Activated naive CD4-positive, alpha-beta T cell treated with anti-CD3 and anti-CD28 coated beads, Interleukin-2, amount 10 ng/mL, durations not matched to agents 7 days and 5 days (primary cell): ENCODE measurements at places on chromosomes 12 and 14.

DNA sequence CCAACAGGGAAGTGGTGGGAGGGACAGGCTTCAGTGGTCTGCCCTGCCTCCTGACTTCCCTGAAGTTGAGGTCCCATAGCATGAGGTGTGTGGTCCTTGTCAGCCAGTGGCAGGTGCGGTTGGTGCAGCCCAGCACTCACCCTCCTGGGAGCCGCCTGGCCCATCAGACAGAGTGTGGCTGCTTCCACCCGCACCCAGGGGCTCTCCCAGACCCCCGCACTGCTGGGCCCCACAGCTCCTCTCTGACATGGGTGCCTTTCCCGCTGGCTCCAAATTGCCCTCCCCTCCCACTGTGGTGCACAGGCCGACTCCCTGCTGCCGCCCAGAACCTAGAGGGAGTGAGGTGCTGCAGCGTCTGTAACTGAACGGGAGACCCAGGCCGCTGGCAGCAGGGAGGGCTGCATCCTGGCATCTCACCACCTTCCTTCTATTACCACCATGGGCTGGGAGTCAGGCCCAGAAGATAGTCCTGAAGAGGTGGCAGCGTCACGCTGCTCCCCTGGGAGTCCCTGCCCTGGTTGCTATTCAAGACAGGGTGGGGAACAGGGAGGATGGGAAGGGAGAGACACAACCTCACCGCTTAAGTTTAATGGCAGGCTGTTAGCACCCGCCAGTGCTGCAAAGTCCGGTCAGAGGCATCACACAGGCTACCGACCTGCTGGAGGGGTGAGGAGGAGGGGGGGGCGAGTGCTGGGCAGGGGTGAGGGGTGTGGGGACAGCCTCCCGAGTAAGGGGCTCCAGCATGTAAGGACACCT is 180.6 kb upstream of the PRMT8 start:
- no peak for DNase-seq
- H3K4me1 ChIP-seq = no peaks in the 10 kb centered on the region

DNA sequence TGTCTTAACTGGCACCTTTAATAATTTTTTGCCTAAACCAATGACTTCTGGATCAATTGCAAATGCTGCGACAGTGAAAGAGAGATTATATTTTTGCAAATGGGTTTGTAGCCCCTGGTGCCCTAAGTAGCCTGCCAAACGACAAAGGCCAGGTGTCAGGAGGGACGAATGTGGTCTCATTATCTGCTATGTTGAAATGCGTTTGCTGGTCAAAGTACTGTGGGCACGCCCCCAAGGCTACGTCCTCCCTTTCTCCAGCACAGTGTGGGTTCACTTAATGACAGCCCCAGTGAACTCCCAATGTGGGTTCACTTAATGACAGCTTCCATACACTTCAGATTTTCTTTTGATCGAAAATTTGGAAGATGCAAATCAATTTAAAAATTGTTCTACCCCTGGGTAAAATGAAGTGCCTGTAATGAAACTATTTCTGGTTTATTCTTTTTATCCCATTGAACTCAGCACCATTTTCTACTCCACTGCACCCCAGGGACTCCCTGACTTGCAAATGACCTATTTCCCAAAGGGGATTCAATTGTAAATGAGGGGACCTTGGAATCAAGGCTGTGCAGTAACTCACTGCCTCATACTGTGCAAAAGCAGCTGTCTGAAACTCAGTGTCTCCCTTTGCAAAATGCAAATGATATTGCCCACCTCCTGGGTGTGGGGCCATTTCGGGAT is 1.4 kb downstream of the SERPINA11 start:
- H3K36me3 ChIP-seq = no peaks in the 10 kb centered on the region
- no peak overlapping the region for H3K27ac ChIP-seq
- peaks cover 17% of the 10 kb centered on the region for H3K27me3 ChIP-seq
- no peaks in the 10 kb centered on the region for H3K4me1 ChIP-seq
- no peak for DNase-seq
- H3K4me3 ChIP-seq = no peak overlapping the region

DNA sequence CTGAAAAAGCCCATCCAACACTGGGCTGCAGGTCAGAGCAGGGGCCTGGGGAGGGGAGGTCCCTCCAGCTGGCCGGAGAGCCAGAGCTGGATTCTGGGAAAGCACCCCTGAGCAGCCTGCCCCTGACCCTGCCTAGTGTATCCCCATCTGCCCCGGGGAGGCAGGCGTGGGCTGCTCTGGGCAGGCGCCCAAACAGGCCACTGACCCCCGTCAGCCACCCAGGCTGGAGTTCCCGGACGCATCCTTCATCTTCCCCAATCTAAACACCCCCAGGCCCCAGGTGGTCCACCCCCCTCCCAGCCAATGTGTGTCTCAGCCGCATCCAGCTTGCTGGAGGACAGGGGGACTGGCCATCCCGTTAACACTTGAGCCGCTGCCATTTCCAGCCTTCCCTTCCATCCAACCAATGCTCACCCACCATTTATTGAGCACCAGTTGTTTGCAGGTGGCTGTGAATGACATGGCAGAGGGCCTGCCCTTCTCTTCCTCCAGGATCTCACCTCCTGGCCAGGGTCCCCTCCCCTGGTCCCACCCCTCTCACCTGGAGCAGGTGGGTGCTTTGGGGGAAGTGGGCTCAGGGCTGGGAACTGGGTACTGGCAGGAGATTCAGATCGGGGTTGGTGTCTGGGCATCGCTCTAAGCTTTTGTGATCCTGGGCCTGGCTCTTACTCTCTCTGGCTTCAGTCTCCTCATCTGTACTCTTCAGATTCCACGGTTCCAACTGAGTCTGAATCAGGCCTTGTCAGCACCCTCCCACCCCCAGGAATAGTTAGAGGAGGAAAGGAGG is 743 bp upstream of the DTX1 start:
- H3K4me1 ChIP-seq = peaks cover 4% of the 10 kb centered on the region
- peaks cover 47% of the 10 kb centered on the region for H3K27me3 ChIP-seq
- no peak for DNase-seq

DNA sequence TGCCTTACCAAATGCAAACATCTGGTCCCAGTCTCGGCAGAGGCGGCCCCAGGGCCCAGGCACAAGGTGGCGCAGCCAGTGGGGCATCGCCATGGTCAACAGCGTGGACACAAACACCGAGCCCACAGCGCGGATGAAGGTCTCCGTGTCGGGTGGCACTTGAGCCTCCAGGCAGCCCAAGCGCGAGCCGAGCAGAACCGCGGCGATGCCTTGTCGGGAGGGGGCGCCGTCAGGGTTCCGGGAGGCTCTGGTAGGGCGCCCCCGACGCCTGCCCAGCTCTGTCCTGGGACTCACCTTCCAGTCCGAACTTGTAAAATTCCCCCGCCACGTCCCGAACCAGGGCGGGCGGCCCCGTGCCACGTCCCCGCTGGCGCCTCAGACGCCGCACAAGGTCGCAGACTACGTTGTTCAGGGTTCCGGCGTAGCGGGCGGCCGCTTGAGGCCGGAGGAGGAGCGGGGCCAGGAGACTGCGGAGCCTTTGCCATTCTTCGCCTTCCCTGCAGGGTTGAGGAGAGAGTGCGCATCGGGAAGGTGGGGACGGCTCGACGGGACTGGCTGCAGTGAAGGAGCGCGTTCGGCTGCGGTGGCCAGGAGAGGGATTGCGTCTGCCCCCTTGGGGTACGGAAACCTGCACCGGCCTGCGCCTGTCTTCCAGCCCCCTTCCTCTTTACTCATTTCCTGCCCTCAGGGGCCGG is 1.7 kb downstream of the CYP27B1 start:
- no peak overlapping the region for H3K27ac ChIP-seq
- DNase-seq = peak; percentile 71
- H3K4me1 ChIP-seq = peaks cover 36% of the 10 kb centered on the region
- peaks cover 48% of the 10 kb centered on the region for H3K27me3 ChIP-seq
- H3K4me3 ChIP-seq = peak overlapping the region; percentile 75

- H3K36me3 ChIP-seq = peaks cover 14% of the 10 kb centered on the region
- no peaks in the 10 kb centered on the region for H3K27me3 ChIP-seq
- no peak overlapping the region for H3K27ac ChIP-seq
- no peak for DNase-seq
- H3K4me1 ChIP-seq = no peaks in the 10 kb centered on the region
- no peak overlapping the region for H3K4me3 ChIP-seq
These were observed 1.3 kb downstream of the TAS2R30 start for GRCh38 chr12:11133162-11133561.

- H3K27me3 ChIP-seq = no peaks in the 10 kb centered on the region
- H3K4me3 ChIP-seq = no peak overlapping the region
- peaks cover 15% of the 10 kb centered on the region for H3K36me3 ChIP-seq
- H3K4me1 ChIP-seq = peaks cover 27% of the 10 kb centered on the region
These were observed 14.4 kb upstream of the SPSB2 start for GRCh38 chr12:6887460-6887859.

DNA sequence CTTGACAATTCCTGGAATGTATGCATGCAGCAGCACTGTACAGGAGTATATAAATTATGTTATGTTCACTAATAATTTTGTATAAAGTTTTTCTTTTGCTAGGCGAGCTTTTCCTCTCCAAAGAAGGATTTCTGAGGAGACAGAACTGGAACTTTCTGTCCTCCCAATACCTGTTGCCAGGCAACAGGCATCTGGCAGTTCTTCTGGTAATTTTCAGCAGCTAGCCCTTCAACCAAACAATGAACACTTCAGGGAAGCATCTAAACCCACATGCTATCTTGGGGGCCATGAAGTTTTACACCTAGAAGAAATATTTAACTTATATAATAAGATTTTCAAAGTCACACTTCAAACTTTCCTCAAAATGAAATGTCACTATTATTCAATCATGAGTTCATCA is 162.9 kb upstream of the SYT10 start:
- H3K27me3 ChIP-seq = no peaks in the 10 kb centered on the region
- no peak overlapping the region for H3K27ac ChIP-seq
- no peaks in the 10 kb centered on the region for H3K36me3 ChIP-seq
- no peak for DNase-seq
- H3K4me3 ChIP-seq = no peak overlapping the region
- H3K4me1 ChIP-seq = no peaks in the 10 kb centered on the region

GRCh38 chr12:128861226-128862016 is 8.1 kb downstream of the GLT1D1 start:
- no peak overlapping the region for H3K27ac ChIP-seq
- H3K36me3 ChIP-seq = no peaks in the 10 kb centered on the region
- DNase-seq = no peak
- H3K4me3 ChIP-seq = no peak overlapping the region
- H3K27me3 ChIP-seq = peaks cover 12% of the 10 kb centered on the region

- H3K27me3 ChIP-seq = peaks cover 22% of the 10 kb centered on the region
- H3K4me3 ChIP-seq = no peak overlapping the region
- peaks cover 5% of the 10 kb centered on the region for H3K4me1 ChIP-seq
- DNase-seq = no peak
- H3K27ac ChIP-seq = no peak overlapping the region
These were observed 22.0 kb upstream of the SNRPF start for GRCh38 chr12:95836630-95837239.

- H3K4me1 ChIP-seq = no peaks in the 10 kb centered on the region
- H3K4me3 ChIP-seq = no peak overlapping the region
- H3K27me3 ChIP-seq = peaks cover 4% of the 10 kb centered on the region
- H3K27ac ChIP-seq = no peak overlapping the region
- no peaks in the 10 kb centered on the region for H3K36me3 ChIP-seq
- no peak for DNase-seq
These were observed 171.8 kb upstream of the ATF7IP start for GRCh38 chr12:14193639-14194038.

DNA sequence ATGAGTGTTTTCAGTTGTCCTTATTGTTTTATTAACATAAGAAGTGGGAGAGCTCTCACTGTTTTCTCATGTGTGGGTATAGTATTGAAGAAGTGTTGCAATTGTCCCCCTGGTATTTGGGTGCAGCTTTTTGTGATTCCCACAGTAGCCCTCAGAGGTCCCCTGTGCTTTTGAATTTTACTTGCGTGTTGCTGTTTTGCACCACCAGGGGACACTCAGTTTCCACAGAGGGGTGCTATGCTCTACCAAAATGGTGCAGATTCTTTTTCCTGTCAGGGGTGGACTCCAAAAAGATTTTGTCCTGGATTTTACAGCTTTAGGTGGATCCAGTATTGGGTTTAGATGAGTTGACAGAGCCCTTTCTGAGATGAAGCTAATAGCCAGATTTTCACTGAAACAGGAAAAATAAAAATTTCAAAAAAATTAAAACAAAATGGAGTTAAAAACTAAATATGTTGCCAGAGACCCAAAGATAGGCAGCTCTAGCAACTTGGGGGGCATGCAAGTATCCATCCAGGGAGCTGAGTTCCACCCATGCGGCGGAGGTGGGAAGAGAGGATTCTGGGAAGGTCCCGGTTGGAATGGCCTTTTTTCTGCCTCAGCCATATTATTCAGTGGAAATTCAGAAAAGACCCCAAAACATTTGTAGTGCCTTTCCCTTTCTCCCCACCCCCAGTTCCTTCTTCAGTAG is 50.2 kb downstream of the TTLL5 start:
- H3K36me3 ChIP-seq = no peaks in the 10 kb centered on the region
- no peaks in the 10 kb centered on the region for H3K4me1 ChIP-seq
- DNase-seq = peak; percentile 47
- no peaks in the 10 kb centered on the region for H3K27me3 ChIP-seq
- H3K27ac ChIP-seq = no peak overlapping the region
- H3K4me3 ChIP-seq = no peak overlapping the region

DNA sequence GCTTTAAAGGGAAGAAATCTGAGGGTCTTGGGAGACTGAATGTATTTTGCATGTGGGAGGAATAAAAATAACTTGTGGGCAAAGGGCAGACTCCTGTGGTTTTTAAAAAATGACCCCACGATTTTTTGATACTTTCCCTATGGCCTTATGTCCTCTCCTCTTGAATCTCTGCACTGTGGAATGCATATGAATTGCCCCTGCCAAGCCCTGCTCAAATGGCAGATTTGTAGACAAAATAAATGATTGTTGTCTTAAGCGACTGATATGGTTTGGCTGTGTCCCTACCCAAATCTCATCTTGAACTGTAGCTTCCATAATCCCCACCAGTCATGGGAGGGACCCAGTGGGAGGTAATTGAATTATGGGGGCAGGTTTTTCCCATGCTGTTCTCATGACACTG is 223.8 kb downstream of the DACT1 start:
- no peak overlapping the region for H3K4me3 ChIP-seq
- no peak for DNase-seq
- H3K27ac ChIP-seq = no peak overlapping the region
- no peaks in the 10 kb centered on the region for H3K4me1 ChIP-seq

GRCh38 chr14:48615618-48616017 is 940.2 kb upstream of the MDGA2 start:
- no peak overlapping the region for H3K4me3 ChIP-seq
- no peak overlapping the region for H3K27ac ChIP-seq
- H3K27me3 ChIP-seq = no peaks in the 10 kb centered on the region
- H3K36me3 ChIP-seq = no peaks in the 10 kb centered on the region
- no peak for DNase-seq

DNA sequence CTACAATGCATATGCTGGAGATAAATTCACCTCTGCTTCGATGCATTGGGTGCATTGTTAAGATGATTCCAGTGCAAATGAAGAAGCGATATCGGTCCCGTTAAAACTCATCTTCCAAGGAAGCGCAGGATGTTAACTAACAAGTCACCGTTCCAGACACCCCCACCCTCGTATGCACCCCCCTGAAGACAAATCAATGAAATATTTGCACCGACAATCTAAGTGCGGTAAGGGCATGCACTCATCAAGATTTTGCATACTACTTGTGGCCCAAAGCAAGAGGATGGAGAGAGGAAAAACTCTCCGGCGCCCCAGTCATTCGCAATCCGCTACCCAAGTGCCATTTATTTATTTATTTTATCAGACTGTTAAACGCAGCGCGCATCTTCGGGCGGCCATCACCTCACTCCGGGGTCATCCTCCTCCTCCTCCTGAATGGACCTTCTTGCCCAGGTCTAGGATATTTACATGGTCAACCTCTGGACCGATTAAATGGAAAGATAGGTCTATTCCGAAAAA is 1.2 kb downstream of the NOVA1 start:
- no peaks in the 10 kb centered on the region for H3K36me3 ChIP-seq
- H3K27ac ChIP-seq = no peak overlapping the region
- peaks cover 2% of the 10 kb centered on the region for H3K4me1 ChIP-seq
- peaks cover 28% of the 10 kb centered on the region for H3K27me3 ChIP-seq
- no peak overlapping the region for H3K4me3 ChIP-seq
